Mammary epithelial cell (primary cell): ENCODE measurements at places on chromosomes 2 and 18. TPM values are rescaled to one million over a fixed set of nuclear protein-coding genes. Genes with fewer than 3 reads are reported as not detected.

RFX8 gene
- 0.69 and 0.82 TPM in 2 replicates for total RNA-seq

EFHD1 gene
- total RNA-seq = 2.0 TPM

UGT1A4 gene
- 0.83 TPM for total RNA-seq

AKAIN1 gene
- total RNA-seq = not detected in 2 replicates

DLX2 gene
- total RNA-seq = 7.5 and 9.9 TPM in 2 replicates

MC2R gene
- total RNA-seq = not detected in 2 replicates

KCNE4 gene
- total RNA-seq = 0.33 TPM

TMEM198 gene
- 1.3 TPM for total RNA-seq

SFTPB gene
- total RNA-seq = not detected

POTEJ gene
- not detected for total RNA-seq

PLCL1 gene
- 0.33 TPM for total RNA-seq

NFATC1 gene
- total RNA-seq = 2.7 TPM

CCDC150 gene
- 4.8 and 7.2 TPM in 2 replicates for total RNA-seq

KIF3C gene
- total RNA-seq = 26.4 and 35.3 TPM in 2 replicates

NEMP2 gene
- 6.0 and 6.5 TPM in 2 replicates for total RNA-seq

HAAO gene
- total RNA-seq = 0.67 TPM

ALPG gene
- total RNA-seq = not detected in 2 replicates

SLC16A14 gene
- 0.67 TPM for total RNA-seq

TMEFF2 gene
- total RNA-seq = not detected in 2 replicates

ST6GAL2 gene
- total RNA-seq = not detected in 2 replicates

AOX1 gene
- total RNA-seq = 75.3 TPM

PPIL3 gene
- total RNA-seq = 18.5 TPM

CD226 gene
- 0.67 TPM for total RNA-seq

D2HGDH gene
- 25.9 and 27.2 TPM in 2 replicates for total RNA-seq

GPR155 gene
- 13.8 TPM for total RNA-seq

DNAJC5G gene
- not detected for total RNA-seq

BOLL gene
- not detected in 2 replicates for total RNA-seq

TANC1 gene
- 40.9 and 46.6 TPM in 2 replicates for total RNA-seq

ANKRD30BL gene
- total RNA-seq = not detected in 2 replicates

KRTCAP3 gene
- total RNA-seq = 3.0 and 6.5 TPM in 2 replicates

LRP1B gene
- 0.13 and 0.16 TPM in 2 replicates for total RNA-seq

EMX1 gene
- not detected for total RNA-seq

DAW1 gene
- under 0.01 TPM for total RNA-seq

THSD7B gene
- total RNA-seq = not detected in 2 replicates

MYO7B gene
- not detected in 2 replicates for total RNA-seq

RUFY4 gene
- not detected for total RNA-seq

ATOH8 gene
- not detected in 2 replicates for total RNA-seq

SMCHD1 gene
- 42.3 and 44.4 TPM in 2 replicates for total RNA-seq

LYPD6B gene
- 3.0 TPM for total RNA-seq

PLGLB2 gene
- total RNA-seq = 0.35 TPM in 1 of 2 replicates, not detected in the other

NPPC gene
- not detected in 2 replicates for total RNA-seq

L3MBTL4 gene
- total RNA-seq = 0.11 TPM in 1 of 2 replicates, not detected in the other

CNGA3 gene
- not detected for total RNA-seq

INHA gene
- total RNA-seq = 0.50 TPM

REG3G gene
- not detected for total RNA-seq

UGT1A5 gene
- total RNA-seq = 0.99 TPM in 2 replicates

FEZ2 gene
- 42.0 and 45.8 TPM in 2 replicates for total RNA-seq

SERPINB5 gene
- 387 and 490 TPM in 2 replicates for total RNA-seq

GEN1 gene
- 10.0 TPM for total RNA-seq

PDE11A gene
- 0.19 TPM in 1 of 2 replicates, not detected in the other for total RNA-seq
